ENCODE measurements at places on chromosomes 5 and 9.

- DNase-seq: peak; percentile 19
These were observed 1.7 kb upstream of the NTMT1 start for GRCh38 chr9:129624168-129624759.

- DNase-seq: no peak
These were observed 73.7 kb downstream of the SLC38A9 start for GRCh38 chr5:55638455-55638854.

GRCh38 chr9:61668846-61669245, 479.0 kb downstream of the SPATA31A7 start:
- DNase-seq: no peak

- DNase-seq: no peak
These were observed 1.6 kb upstream of the TXN start for GRCh38 chr9:110257956-110258355.

DNA sequence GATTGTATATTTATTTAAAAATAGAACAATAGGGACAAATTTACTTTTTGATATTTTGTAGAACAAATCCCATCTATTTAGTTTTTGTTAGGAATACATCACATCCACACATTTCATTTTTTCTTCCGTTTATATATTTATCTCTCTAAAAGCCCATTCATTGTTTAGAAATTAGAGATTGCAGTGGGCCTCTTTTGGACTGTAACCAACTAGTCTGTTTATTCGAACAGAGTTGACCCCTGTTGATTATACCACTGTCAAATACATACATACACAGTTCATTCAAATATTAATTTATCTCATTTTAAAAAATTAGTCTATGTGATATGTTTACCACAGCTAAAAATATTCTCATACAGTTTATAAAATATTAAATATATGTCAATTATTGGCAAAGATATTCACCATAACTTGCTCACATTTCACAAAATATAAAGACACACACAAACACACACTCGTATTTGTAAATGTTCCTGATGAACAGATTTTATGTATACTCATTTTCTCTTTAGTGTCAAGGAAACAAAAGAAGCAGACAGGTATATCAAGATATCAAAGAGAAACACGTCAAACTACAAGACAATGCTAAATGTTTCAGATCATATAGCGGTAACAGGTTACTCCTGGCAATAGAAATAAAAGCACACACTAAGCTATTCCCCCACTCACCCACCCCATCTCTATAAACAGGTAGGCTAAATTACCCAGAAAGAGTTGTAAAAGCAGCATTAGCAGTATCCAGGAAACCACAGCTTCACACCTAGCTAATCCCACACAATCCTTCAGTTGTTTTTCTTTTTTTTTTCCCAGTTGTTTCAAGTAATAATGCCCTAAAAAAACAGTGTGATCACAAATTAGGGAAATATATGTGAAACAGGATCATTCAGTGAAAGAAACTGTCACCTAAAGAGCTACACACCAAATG, 283.9 kb downstream of the ADAMTS6 start:
- no peak for DNase-seq

DNA sequence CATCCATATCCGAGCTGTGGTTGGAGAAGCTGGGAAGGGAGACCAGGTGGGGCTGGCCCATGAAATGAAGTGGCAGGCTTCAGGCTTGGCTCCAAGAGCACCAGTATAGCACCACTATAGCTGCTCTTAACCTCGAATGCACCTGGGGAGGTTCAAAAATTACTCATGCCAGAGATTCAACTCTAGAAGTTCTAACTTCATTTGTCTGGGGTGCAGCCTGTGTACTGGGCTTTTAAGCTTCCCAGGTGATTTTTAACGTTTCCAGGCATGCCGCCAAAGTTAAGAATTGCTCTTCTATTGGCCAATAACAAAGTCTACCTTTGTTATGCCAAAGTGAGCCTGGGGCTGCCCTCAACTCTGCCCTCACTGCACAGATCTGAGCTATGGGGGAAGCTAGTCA, 458 bp downstream of the PRSS3 start:
- DNase-seq: no peak

DNA sequence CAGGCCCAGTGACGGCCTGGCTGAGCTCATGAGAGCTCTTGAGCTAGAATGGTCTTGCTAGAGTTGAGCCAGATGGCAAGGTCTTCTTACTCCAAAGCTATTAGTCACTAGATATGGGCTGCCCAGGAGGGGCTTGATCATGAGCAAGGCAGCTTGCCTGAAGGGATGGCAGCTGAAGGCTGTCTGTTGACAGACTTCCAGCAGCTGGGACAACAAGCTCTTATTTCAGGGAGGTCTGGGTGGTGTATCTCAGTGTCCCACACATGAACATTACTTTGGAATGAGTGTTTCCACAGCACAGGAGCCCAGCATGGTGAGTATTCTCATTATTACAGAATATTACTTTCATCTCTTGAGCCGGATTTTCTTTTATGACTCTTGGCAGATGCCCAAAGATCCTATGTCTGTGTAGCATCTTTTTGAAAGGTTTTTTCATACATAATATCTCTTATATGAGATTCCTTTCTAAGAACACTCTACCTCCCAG, 414.1 kb downstream of the ARHGEF28 start:
- DNase-seq: no peak

DNA sequence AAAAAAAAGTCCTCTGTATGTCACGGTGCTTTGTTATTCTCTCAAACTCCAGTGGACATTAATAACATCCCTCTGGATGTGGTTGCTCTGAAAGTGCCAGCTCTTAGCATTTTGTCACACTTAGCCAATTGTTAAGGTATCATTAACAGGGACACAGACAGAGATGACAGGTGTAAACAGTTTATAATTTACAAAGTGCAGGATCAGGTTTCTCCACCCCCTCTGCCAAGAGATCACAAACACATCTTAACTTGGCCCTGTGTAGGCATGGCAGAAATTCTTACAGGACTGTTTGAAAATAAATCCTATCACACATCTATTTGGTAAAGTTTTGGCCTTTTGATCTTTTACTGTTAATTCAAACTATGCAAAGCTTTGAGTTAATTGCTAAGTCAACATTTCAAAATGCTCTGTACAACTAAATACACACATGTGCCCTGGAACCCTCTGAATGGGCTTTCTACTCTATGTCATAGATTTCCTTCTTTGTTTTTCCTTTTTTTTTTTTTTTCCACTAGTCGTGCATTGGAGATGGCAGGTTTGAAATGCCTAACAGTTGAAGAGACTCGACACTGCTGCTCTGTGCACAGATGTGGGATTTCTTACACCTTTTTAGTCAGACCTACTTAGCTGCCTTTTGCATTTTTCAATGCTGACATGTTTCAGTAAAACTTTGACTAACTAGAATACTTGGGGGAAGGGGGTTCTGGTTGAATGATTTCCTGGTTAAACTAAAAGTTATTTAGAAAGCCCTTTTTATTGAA, 41.7 kb downstream of the SEMA6A start:
- no peak for DNase-seq

GRCh38 chr9:113409481-113409880, 994 bp downstream of the POLE3 start:
- no peak for DNase-seq

DNA sequence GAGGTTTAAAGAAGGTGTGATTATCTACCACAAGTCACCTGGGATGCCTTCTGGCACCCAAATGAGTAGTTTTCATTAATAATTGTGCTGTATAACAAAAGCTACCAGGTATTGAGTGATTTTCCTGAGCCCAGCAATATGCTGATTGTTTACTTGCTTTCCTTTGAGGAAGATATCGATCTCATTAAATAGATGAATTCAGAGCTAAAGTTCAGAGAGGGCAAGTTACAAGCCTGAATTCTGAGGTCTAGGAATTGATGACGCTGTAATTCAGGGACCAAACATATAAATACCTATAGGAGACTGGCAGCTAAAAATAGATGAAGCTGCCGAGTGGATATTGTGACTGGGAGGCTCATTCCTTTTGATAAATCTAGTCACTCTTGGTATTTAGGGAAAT, 1.1 kb downstream of the ERCC6L2 start:
- no peak for DNase-seq

- no peak for DNase-seq
These were observed 175.1 kb upstream of the S1PR3 start for GRCh38 chr9:88816141-88816540.

DNA sequence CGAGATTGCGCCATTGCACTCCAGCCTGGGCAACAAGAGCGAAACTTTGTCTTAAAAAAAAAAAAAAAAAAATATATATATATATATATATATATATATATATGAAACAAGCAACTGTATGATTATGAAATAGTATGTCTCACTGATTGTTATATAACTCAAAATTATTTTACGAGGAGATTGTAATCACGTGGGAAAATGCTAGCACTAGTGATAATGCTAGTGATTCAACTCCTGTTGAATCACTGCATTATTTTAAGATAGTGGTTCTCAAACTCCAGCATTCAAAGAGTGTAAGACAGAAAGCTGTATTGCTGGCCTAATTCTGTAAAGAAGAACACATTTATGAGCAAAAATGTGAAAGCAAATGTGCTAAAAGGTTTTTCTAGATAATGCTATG, 12.4 kb upstream of the PTPN3 start:
- DNase-seq: no peak

DNA sequence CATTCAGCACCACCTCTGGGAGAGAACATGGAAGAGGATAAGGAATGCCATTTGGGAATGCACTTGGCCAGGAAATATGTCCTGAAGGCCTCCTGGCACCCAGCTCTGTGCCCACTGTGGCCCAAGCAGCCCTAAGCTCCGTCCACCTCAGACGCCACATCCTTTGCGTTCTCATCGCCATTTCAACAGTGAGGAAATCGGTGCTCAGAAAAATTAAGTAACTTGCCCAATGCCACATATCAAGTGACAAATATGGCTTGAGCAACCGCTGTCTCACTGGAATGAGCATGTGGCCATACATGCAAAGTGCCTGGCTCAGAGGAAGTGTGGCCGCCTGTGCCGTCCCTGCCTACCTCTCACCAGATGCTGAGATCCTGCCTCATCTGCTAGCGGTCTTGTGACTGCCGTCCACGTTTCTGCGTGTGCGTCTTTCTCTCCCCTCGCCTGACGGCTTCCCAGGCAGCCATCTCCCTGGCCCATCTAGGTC, 984 bp upstream of the DOK3 start:
- no peak for DNase-seq

GRCh38 chr5:14776602-14777001, 95.0 kb downstream of the ANKH start:
- no peak for DNase-seq

DNA sequence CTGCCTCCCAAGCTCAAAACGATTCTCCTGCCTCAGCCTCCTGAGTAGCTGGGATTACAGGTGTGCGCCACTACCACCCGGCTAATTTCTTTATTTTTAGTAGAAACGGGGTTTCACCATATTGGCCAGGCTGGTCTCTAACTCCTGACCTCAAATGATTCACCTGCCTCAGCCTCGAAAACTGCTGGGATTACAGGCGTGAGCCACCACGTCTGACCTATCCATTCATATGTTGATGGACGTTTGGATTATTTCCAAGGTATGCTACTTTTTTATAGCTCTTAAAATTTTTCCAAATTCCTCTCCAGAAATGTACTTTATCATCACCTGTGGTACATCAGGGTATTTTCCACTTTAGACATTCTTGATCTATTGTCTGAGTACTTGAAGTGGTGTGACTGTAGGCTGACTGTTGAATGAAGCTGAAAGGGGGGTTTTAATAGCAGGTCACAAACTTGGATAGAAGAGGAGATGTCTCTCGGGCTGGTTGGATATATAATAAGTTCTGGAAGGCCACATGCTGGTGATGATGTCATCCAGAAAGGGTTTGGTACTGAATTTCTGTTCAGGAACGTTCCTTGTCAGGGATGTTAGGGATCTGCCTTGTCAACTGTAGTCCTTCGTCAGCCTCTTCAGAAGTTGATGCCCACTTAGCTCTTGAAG, 7.4 kb downstream of the CTNNA1 start:
- no peak for DNase-seq

DNA sequence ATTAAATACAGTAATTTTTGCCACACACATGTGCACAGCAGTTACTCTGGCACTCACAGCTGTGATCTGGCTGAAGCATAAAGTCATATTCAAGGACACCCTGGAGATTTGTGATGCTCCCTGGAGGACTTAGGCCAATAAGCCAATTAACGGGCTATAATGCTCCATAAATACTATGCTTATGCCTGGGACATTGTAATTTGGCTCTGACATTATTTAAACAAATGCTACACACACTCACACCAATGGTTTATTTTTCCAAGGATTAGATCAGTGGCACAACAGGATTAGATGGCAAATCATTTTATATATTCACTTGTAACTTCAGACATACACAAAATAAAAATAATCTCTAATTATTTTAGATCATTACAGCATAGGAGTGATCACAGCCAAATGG, 111.2 kb downstream of the LMNB1 start:
- no peak for DNase-seq

GRCh38 chr9:121618504-121618903, 32.9 kb upstream of the DAB2IP start:
- DNase-seq: no peak

- DNase-seq: no peak
These were observed 81.7 kb downstream of the HMHB1 start for GRCh38 chr5:143893638-143894037.

GRCh38 chr5:131495536-131496399, 139.3 kb downstream of the RAPGEF6 start:
- no peak for DNase-seq

DNA sequence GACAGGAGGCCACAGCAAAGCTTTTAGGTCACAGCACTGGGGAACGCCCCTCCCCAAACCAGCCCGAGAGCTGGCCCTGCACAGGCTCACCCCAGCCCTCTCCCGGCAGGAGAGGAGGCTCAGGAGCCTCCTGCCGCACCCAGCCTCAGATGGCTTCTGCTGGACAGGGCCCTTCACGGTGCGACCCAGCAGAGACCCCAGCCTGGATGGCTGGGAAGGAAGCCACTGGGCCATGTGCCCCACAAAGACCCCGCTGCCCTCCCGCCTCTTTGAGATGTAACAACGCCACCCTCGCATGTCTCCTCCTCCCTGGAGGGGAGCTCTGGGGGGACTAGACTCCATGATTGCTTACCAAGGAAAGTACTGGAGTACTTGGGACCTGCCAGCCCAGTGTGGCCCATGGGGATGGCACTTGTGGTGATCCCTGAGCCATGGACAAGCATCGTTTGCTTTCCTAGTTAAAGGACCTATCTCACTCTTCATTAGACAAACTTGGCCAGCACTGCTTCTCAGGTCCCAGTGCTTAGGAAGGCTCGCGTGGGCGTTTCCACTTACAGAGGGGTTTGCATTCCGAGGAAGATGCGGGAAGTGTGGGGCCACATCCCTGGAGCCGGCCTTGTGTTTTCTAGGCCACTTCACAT, 9.0 kb downstream of the MYMK start:
- DNase-seq: no peak

DNA sequence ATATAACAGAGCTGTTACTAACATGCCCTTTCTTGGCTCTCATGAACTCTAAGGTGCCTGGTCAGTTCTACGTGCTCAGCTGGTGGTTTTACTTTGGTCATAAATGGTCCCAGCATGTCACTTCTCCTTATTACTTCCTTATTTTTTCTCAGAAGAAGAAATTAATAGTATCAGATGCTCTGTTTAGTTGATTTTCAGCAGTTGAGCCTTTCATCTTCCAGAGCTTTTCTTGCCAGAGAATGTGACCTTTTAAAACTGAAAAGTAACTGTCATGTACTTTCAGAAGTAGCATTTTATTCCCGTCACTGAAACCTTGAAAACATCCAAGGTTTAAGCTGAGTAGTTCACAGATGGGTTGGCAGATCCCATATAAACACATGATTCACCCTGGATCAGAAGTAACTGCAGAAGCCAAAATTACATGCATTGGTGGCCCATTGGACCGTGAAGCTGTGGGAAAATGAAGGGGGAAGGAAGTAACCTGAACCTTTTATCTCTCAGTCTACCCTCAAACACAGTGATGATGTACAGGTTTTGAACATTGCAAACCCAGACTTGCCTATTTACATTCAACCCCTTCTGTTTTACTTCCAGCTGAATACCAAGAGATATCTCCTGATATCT, 50.5 kb downstream of the HACD4 start:
- DNase-seq: no peak

Data from caudate nucleus (tissue), 63 donors.